ENCODE measurements at places on chromosomes 1 and 21. TPM values are rescaled to one million over a fixed set of nuclear protein-coding genes. Genes with fewer than 3 reads are reported as not detected.
A peak's percentile ranks its signal among the peaks of the same experiment; 100 is the strongest.

DNA sequence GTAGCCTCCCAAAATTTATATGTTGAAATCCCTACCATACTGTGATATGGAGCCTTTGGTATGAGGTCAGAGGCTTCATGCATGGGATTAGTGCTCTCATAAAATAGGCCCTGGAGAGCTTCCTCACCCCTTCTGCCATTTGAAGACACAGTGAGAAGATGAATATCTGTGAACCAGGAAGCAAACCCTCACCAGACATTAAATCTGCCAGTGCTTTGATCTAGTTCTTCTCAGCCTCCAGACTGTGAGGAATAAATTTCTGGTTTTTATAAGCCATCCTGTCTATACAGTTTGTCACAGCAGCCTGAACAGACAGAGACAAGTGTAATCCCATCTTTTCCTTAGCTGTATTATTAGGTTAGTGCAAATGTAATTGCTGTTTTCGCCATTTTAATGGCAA lies 88.4 kb downstream of the OLFML2B start:
- H3K4me3 ChIP-seq = no peak overlapping the region
- H3K27ac ChIP-seq = no peak overlapping the region
- no peaks in the 10 kb centered on the region for H3K36me3 ChIP-seq
- no peak for DNase-seq
- H3K4me1 ChIP-seq = no peaks in the 10 kb centered on the region
- no peaks in the 10 kb centered on the region for H3K27me3 ChIP-seq

RAB7B gene
- 2.6 TPM for total RNA-seq

- H3K27me3 ChIP-seq = no peaks in the 10 kb centered on the region
- no peak for DNase-seq
- no peak overlapping the region for H3K4me3 ChIP-seq
- peaks cover 6% of the 10 kb centered on the region for H3K36me3 ChIP-seq
Observed at GRCh38 chr21:44398499-44398898, 45.1 kb downstream of the TRPM2 start.

DNA sequence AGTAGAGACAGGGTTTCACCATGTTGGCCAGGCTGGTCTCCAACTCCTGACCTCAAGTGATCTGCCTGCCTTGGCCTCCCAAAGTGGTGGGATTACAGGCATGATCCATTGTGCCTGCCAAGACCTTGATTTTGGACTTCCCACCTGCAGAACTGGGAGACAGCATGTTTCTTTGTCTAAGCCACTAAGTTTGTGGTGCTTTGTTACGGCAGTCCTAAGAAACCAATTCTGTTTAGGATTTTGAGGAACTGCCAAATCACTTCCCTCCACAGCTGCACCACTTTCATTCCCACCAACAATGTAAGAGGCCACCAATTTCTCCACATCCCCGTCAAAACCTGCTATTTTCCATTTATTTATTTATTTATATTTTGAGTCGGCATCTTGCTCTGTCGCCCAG lies 46.1 kb downstream of the CHAF1B start:
- H3K27ac ChIP-seq = no peak overlapping the region
- H3K4me3 ChIP-seq = no peak overlapping the region
- no peaks in the 10 kb centered on the region for H3K36me3 ChIP-seq
- no peak for DNase-seq

DNA sequence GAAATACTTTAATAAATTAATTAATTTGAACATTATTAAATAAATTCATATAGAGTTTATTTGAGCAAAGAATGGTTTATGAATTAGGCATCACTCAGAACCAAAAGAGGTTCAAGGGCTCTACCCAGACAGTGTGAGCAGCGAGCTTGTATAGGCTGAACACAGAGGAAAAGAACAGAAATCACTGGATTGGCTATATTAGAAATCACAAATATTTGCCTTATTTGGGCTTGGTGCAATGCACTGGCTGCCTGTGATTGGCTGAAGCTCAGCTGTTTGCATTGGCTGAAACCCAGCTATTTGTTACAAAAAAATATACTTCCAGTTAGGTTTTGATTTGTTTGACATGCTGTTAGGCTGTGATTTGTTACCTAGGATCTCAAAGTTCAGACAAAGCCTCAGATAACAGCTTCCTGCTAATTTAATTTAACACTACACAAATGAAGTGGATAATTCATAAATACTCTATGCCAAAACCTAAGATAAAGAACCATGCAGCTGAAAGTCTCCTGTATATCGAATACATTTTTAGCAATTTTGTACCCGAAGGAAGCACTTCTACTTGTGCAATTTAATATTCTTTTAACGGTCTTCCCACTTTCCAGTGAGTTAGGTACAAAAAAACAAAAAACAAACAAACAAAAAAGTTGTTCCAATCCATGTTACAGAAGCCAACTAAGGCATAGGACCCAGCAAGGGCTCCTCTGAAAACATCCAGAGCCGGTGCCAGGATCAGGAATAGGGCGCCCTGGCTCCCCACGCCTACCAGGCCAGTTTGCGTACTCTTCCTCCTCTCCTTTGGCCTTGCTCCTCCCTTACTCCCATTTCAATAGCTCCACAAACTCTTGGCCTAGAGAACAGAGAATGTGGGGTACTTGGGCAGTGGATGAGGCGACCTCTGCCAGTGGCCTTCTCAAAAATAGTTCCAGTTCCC lies 179.1 kb downstream of the DUSP10 start:
- H3K4me1 ChIP-seq = no peaks in the 10 kb centered on the region
- no peaks in the 10 kb centered on the region for H3K36me3 ChIP-seq
- H3K27me3 ChIP-seq = no peaks in the 10 kb centered on the region

DNA sequence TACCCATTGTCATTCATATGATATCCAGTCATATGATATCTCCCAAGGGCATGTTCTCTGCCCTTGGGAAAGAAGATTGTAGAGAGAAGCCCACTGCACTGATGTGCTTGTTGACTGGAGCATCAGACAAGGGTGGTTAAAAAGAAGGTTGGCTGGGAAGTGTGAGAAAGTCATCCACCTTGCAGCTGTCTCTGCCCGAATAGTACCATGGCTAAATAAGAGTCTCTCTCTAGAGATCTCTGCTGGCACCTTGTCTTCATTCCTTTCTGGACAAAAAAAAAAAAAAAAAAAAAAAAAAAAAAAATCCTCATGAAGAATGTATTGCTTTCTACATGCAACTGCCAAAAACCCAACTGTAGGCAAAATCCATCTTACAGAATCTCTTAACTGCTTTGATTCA lies 349.7 kb upstream of the ESRRG start:
- no peak overlapping the region for H3K27ac ChIP-seq
- H3K36me3 ChIP-seq = no peaks in the 10 kb centered on the region

GRCh38 chr1:77940921-77941570 lies 37.8 kb downstream of the FUBP1 start:
- no peaks in the 10 kb centered on the region for H3K4me1 ChIP-seq
- H3K36me3 ChIP-seq = peaks cover 9% of the 10 kb centered on the region
- no peak overlapping the region for H3K4me3 ChIP-seq

GRCh38 chr1:88655685-88656299 lies 28.3 kb upstream of the PKN2 start:
- no peaks in the 10 kb centered on the region for H3K27me3 ChIP-seq
- DNase-seq = no peak
- no peak overlapping the region for H3K27ac ChIP-seq
- H3K4me1 ChIP-seq = no peaks in the 10 kb centered on the region
- H3K4me3 ChIP-seq = no peak overlapping the region

DNA sequence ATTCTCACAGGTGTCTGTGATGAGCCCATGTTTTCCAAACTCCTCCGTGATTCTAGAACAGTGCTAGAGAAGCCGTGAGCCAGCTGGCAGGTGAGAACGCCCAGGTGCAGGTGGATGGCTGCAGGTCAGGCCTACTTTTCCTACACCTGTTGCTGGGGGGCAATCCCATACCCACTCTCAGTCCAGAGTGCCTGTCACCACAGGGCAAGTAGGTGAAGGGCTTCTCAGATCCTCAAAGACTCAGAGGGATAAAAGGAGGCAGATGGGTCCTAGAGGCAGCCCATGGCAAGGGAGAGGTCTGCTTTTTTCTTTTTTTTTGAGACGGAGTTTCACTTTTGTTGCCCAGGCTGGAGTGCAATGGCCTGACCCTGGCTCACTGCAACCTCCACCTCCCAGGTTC lies 50.7 kb upstream of the H6PD start:
- H3K4me3 ChIP-seq = peak overlapping the region; percentile 74
- no peak for DNase-seq
- no peaks in the 10 kb centered on the region for H3K27me3 ChIP-seq
- no peaks in the 10 kb centered on the region for H3K36me3 ChIP-seq
- H3K4me1 ChIP-seq = peaks cover 24% of the 10 kb centered on the region

GRCh38 chr1:96978901-96979300 lies 257.3 kb downstream of the PTBP2 start:
- H3K4me1 ChIP-seq = no peaks in the 10 kb centered on the region
- no peaks in the 10 kb centered on the region for H3K36me3 ChIP-seq
- no peaks in the 10 kb centered on the region for H3K27me3 ChIP-seq
- DNase-seq = no peak

- peaks cover 11% of the 10 kb centered on the region for H3K27me3 ChIP-seq
- H3K4me1 ChIP-seq = peaks cover 9% of the 10 kb centered on the region
- H3K27ac ChIP-seq = no peak overlapping the region
- DNase-seq = no peak
Observed at GRCh38 chr1:92476071-92476631, 10.6 kb downstream of the GFI1 start.

DNA sequence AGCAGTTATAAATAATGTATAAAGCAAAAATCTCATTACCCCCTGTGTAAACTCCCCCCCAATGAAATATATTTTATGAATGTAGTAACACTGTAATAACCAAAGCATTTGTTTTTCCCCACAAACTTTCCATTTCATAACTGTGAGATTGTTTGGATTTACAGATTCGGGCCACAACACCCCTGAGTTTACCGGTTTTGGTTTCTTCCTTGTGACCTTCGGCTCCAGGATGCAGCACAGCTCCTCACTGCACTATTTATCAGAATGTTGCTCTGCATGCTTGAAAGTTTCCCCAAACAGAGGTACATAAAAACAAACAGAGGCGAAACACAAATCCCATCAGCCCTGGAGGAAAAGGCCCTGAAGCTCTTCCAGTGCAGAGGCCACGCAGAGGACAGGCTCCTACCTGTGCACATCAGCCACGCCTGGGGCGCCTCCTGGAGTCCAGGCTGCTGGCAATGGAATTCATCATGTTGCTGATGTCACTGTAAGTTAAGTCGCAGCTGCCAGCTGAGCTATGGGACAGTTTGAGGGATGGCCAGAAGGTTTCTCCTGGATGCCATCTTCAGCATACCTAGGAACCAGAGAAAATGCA lies 122.0 kb downstream of the LMO4 start:
- no peaks in the 10 kb centered on the region for H3K36me3 ChIP-seq
- no peaks in the 10 kb centered on the region for H3K4me1 ChIP-seq
- DNase-seq = peak; percentile 32
- no peak overlapping the region for H3K27ac ChIP-seq
- no peak overlapping the region for H3K4me3 ChIP-seq

DNA sequence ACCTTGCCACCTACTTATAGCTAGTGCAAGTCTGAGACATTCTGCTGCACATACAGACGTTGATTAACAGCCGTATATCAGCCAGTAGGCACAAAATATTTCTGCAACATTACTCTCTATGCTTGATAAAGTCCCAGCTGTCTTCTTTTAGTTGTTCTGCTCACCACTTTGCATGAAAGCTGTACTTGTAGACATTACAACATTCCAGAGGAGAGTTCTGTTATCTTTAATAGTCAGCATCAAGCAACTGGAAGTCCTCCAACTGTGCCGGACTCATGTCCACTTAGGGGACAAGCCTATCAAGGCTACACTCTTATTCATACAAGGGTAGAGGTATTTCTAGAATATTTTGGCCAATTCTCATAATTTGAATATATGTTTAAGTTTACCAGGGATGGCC lies 50.0 kb downstream of the CACHD1 start:
- no peak for DNase-seq
- no peaks in the 10 kb centered on the region for H3K36me3 ChIP-seq
- H3K4me3 ChIP-seq = no peak overlapping the region
- no peak overlapping the region for H3K27ac ChIP-seq
- peaks cover 35% of the 10 kb centered on the region for H3K4me1 ChIP-seq
- no peaks in the 10 kb centered on the region for H3K27me3 ChIP-seq

DNA sequence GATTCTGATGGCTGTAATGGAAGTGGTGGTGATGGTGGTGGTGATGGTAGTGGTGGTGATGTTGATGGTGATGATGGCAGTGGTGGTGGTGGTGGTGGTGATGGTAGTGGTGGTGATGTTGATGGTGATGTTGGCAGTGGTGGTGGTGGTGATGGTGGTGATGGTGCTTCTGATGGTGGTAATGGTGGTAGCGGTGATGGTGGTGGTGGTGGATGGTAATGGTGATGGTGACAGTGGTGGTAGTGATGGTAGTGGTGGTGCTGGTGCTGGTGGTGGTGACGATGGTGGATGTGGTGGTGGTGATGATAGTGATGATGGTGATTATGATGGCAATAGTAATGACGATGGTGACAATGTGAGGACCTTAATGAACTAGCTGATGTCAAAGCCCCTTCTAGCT lies 35.6 kb upstream of the LRRC3 start:
- H3K4me1 ChIP-seq = no peaks in the 10 kb centered on the region
- H3K27me3 ChIP-seq = no peaks in the 10 kb centered on the region
- no peak overlapping the region for H3K4me3 ChIP-seq
- peaks cover 7% of the 10 kb centered on the region for H3K36me3 ChIP-seq

- peak; percentile 75 for DNase-seq
- no peak overlapping the region for H3K4me3 ChIP-seq
- no peaks in the 10 kb centered on the region for H3K27me3 ChIP-seq
- H3K4me1 ChIP-seq = peaks cover 19% of the 10 kb centered on the region
- H3K36me3 ChIP-seq = no peaks in the 10 kb centered on the region
Observed at GRCh38 chr1:30089024-30089430, 634.4 kb downstream of the MATN1 start.

DNA sequence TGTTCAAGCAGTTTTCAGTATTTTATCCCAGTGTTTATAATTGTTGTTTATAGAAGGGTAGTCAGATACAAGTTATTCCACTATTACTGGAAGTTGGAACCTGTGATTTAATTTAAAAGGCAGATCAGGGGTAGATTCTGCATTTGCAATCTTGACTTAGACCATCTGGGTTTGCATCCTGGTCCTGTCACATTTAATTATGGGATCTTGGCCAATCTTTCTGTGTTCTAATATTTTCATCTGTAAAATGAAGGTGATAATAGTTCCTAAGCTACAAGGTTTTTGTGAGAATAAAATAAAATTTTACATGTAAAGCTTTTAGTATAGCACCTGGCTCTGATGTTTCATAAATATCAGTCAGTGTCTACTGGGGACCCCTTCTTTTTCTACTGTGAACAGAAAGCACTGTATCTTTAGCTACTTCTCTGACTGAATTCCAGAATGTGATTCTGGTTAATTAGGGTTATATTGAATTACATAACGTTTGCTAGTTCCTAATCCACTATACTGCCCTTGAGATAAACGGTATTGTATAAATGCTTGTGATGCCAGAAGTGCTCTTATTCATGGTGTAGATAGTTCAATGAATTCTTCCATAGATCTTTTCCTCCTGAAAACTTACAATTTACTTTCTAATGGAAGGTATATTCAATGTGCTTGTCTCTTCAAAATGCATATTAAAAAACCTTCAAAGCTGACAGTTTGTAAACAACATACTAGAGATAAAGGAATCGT lies 131.0 kb downstream of the KCNK1 start:
- DNase-seq = no peak
- no peak overlapping the region for H3K4me3 ChIP-seq
- H3K36me3 ChIP-seq = no peaks in the 10 kb centered on the region
- H3K27me3 ChIP-seq = no peaks in the 10 kb centered on the region
- no peak overlapping the region for H3K27ac ChIP-seq

MRAP gene
- total RNA-seq = not detected

GRCh38 chr1:26277261-26277661 lies 2.6 kb upstream of the SH3BGRL3 start:
- peaks cover 6% of the 10 kb centered on the region for H3K36me3 ChIP-seq
- DNase-seq = no peak
- H3K4me3 ChIP-seq = no peak overlapping the region
- peaks cover 67% of the 10 kb centered on the region for H3K4me1 ChIP-seq
- H3K27me3 ChIP-seq = peaks cover 4% of the 10 kb centered on the region
